ENCODE measurements at places on chromosomes 7 and 10. TPM values are rescaled to one million over a fixed set of nuclear protein-coding genes. Genes with fewer than 3 reads are reported as not detected.

GRCh38 chr7:98470485-98471240 lies 69.8 kb upstream of the BAIAP2L1 start:
- H3K27ac ChIP-seq: no peak overlapping the region
- H3K4me3 ChIP-seq: peak overlapping the region; percentile 50
- no peaks in the 10 kb centered on the region for H3K4me1 ChIP-seq
- DNase-seq: no peak
- H3K27me3 ChIP-seq: no peaks in the 10 kb centered on the region
- H3K36me3 ChIP-seq: no peaks in the 10 kb centered on the region

Gene OR9A2
- not detected for total RNA-seq

DNA sequence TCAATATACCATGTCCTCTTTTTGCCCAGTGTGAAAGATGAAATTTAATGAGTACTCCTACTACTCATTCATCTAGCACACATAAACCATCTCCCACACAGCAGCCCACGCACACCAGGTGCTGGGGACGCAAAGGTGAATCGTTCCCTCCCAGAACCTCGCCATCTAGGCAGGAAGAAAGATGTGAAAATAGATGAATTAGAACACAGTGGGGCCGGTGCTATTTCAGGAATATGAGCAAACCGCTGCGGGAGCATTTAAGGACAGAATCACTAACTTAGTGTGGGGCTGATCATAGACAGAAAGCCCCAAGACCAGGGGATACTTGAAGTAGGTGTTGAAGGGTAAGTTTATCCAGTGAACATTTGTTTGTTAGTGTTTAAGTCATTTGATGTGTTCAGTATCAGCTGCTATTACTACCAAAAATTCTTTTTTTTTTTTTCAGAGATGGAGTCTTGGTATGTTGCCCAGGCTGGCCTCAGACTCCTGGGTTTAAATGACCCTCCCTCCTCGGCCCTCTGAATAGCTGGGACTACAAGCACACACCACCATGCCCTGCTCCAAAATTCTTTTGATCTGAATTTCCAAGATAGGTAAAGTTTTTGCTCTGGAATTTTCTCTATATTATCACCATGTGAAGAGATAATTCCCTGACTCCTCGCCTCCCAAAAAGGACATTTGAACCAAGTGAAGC lies 48.8 kb downstream of the CPXM2 start:
- H3K4me1 ChIP-seq: peaks cover 37% of the 10 kb centered on the region
- no peaks in the 10 kb centered on the region for H3K27me3 ChIP-seq
- no peaks in the 10 kb centered on the region for H3K36me3 ChIP-seq
- no peak overlapping the region for H3K4me3 ChIP-seq
- H3K27ac ChIP-seq: peak overlapping the region; percentile 55

GRCh38 chr10:22681783-22682183 lies 32.6 kb downstream of the PIP4K2A start:
- H3K4me1 ChIP-seq: peaks cover 55% of the 10 kb centered on the region
- H3K27me3 ChIP-seq: no peaks in the 10 kb centered on the region
- no peak overlapping the region for H3K27ac ChIP-seq

Gene GBX1
- not detected for total RNA-seq

- H3K36me3 ChIP-seq: peaks cover 16% of the 10 kb centered on the region
- H3K27me3 ChIP-seq: no peaks in the 10 kb centered on the region
- H3K27ac ChIP-seq: no peak overlapping the region
Measured at GRCh38 chr7:38229884-38230642, 43.4 kb downstream of the TARP start.

DNA sequence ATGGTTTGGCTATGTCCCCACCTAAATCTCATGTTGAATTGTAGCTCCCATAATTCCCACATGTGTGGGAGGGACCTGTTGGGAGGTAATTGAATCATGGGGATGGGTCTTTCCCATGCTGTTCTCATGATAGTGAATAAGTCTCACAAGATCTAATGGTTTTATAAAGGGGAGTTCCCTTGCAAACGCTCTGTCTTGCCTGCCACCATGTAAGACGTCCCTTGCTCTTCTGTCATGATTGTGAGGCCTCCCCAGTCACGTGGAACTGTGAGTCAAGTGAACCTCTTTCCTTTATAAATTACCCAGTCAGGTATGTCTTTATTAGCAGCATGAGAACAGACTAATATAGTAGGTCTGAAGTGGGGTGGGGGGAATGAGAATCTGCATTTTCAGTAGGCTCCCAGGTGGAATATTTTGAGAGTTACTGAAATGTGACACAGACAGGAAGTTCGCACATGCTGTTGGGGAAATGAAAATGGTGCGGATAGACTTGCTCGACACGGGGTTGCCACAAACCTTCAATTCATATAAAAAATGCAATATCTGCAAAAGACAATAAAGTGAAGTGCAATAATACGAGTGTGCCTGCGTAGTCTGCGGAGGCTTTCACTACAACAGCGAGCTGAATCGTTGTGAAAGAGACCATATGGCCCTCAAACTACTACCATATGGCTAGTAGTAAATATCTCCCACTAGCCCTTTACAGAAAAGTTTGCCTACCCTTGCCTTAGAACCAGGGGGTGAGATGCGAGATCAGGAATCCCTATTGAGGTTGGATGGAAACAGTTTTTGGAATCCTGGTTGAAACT lies 166.1 kb downstream of the GRK5 start:
- H3K4me3 ChIP-seq: no peak overlapping the region
- H3K4me1 ChIP-seq: peaks cover 59% of the 10 kb centered on the region
- no peaks in the 10 kb centered on the region for H3K27me3 ChIP-seq
- no peak overlapping the region for H3K27ac ChIP-seq
- no peaks in the 10 kb centered on the region for H3K36me3 ChIP-seq

Gene GPR15LG
- total RNA-seq: not detected

GRCh38 chr10:48612236-48612943 lies 7.5 kb upstream of the ARHGAP22 start:
- no peak overlapping the region for H3K27ac ChIP-seq
- no peak overlapping the region for H3K4me3 ChIP-seq
- H3K27me3 ChIP-seq: no peaks in the 10 kb centered on the region

DNA sequence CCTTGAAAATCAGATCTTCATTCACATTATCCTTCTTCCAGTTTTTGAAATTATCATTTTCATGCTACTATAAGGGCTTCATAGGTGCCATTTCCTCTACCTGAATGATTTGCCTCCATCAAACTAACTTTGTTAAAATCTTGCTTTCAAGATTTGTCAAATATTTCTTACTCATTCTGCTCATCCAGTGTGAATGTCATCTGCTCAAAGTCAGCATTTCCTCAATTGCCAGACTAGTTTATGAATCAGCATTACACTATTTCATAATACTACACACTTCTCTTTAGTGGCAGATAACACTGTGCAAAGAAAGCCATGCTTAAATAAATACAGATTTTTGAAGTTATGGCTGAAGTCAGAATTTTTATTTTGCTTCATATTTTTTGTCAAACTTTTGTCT lies 21.3 kb upstream of the LIPF start:
- H3K27ac ChIP-seq: no peak overlapping the region
- no peaks in the 10 kb centered on the region for H3K4me1 ChIP-seq
- H3K36me3 ChIP-seq: no peaks in the 10 kb centered on the region
- no peak overlapping the region for H3K4me3 ChIP-seq
- H3K27me3 ChIP-seq: no peaks in the 10 kb centered on the region

Gene RPEL1
- not detected for total RNA-seq

DNA sequence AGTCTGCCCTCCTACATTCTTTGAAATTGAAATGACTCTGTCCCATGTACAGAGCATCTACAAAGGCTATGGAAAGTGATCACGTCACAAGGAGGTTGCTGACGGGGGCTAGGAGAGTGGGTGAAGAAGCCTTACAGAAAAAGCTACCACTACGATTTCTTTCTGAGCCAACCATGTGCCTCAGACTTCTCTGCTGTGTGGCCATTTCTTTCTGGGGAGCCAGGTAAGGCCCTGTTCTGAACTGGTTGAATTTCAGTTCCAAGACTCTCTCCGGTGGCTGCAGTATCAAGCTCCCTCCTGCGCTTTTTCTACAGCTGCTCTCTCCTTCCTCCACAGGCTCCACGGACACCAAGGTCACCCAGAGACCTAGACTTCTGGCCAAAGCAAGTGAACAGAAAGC lies 112.5 kb upstream of the PRSS1 start:
- H3K4me3 ChIP-seq: no peak overlapping the region
- H3K4me1 ChIP-seq: no peaks in the 10 kb centered on the region
- H3K36me3 ChIP-seq: no peaks in the 10 kb centered on the region
- no peak for DNase-seq
- H3K27me3 ChIP-seq: no peaks in the 10 kb centered on the region

Gene SLC18A2
- 0.35 TPM for total RNA-seq

DNA sequence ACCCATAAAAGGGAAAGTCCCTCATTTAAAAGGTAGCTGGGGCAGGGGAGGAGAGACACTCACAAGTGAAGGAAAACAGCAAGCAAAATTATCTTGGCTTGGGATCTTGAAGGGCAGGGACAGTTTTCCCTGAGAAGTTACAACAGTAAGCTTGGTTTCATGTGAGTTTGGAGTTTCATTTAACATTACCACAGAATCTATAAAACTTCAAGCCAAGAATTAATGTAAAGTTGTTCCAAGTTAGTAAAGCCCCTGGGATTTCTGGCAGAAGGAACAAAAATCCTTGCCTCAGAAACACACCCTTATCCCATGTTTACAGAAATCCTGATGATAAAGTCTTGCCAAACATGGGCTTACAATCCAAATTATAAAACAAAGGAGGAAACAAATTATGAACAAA lies 19.2 kb downstream of the CRPPA start:
- H3K4me1 ChIP-seq: no peaks in the 10 kb centered on the region
- no peak for DNase-seq
- no peaks in the 10 kb centered on the region for H3K27me3 ChIP-seq
- H3K36me3 ChIP-seq: no peaks in the 10 kb centered on the region
- no peak overlapping the region for H3K4me3 ChIP-seq
- H3K27ac ChIP-seq: no peak overlapping the region

Gene NME8
- not detected for total RNA-seq

Gene TMEM196
- total RNA-seq: not detected

DNA sequence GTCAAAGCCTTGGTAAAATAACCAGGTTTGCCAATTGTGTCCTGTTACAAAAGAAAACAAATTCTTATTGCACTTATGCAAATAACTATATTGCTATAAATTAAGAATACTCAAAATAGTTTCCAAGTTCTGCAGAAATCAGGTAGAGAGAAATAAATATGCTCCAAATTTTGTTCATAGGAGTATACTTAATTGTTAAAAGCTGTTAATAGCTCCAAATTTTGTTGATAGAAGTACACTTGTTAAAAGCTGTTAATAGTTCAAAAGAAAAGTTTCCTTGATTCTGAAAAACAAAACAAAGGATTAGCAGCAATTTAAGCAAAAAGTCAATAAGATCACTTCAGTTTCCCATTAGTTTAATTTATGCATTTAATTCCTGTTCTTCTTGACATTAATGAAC lies 46.4 kb upstream of the ZNF138 start:
- no peak overlapping the region for H3K27ac ChIP-seq
- no peak overlapping the region for H3K4me3 ChIP-seq
- DNase-seq: no peak
- no peaks in the 10 kb centered on the region for H3K4me1 ChIP-seq
- no peaks in the 10 kb centered on the region for H3K27me3 ChIP-seq

All from thoracic aorta (tissue), 2 donors.